ENCODE measurements at places on chromosomes 3 and 15.

GRCh38 chr15:92809880-92810361 lies 90.2 kb upstream of the CHD2 start:
- peak; percentile 36 for DNase-seq

DNA sequence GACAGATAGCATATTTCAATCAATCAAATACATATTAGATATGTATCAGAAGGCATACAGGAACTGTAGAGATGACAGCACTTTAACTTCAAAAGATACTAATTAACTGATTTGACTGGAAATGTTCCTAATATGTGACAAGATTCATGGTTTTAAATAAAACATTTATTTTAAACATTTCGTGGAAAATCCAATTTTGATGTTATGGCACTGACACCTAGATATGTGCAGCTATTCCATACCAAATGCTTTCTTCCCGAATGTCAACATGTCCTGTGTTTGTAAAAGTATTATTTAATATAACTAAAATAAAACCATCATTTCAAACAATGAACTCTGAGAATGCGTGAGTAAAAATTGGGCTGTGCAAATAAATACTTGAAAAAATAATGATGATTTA lies 1209.3 kb downstream of the NSUN3 start:
- no peak for DNase-seq

- DNase-seq = no peak
These were observed 80.2 kb downstream of the ABI3BP start for GRCh38 chr3:100912976-100913545.

GRCh38 chr15:71334434-71334833 lies 219.2 kb downstream of the THSD4 start:
- DNase-seq = no peak

- DNase-seq = peak; percentile 74
These were observed 357.2 kb downstream of the CLSTN2 start for GRCh38 chr3:140292170-140292569.

DNA sequence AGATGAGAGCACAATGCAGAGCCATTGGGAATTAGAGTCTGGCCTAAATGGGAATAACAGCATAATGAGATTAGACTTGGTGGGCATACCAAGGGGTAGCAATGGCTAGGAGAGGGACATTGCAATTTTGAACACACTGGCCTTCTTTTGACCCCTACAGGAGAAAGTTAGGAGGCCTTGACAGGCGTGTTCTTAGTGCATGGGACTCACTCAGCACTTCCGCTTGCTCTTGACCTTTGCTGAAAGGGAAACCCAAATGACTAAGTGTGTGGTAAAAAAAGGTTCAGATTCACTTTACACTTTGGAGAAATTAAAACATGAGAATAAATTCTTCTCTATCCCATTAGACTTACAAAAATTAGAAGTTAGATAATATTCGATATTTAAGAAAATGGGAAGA lies 317.4 kb downstream of the DIPK2A start:
- DNase-seq = no peak

DNA sequence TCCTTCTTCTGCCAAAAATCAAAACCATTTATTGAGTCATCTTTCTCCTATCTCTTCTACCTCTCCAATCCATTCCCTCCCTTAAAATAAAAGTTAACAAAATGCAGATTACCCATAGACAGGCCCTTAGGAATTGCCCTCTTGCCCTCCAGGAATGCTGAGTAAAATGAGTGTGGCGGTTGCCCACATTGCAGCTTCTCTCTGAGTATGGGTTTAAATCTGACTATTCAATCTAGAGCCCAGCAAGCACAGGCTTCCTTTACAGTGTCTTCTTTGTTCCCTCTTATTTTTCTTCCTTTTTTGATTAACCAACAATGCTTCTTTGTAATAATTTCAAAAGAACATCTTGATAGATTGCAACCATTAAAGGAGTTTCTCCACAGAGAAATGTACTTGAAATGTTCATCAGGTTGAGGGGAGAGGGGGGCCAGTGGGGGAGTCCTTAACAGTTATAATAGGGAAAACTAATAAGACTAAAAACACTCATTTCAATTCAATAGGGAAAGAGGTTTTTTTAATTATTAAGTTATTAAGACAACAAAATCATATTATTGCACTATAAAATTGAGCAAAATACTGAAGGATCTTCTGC lies 135.3 kb upstream of the LMCD1 start:
- no peak for DNase-seq

GRCh38 chr3:50239649-50240048 lies 3.6 kb downstream of the GNAI2 start:
- DNase-seq = no peak

DNA sequence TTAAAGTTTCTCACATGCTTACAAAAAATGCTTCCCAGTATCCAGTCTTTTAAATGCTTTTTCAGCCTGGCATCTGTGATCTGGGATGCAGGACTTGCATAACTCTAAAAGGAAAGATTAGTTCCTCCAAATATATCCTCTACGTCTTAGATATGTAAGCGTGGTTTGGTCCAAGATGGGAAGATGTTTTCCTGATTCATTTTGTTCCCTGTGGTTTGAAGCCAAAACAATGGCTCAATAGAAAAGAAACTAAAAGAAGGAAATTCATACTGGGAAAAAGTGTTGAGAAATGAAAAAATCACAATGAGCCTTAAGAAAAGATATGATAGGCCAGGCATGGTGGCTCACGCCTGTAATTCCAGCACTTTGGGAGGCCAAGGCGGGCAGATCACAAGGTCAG lies 1002.8 kb downstream of the NAALADL2 start:
- no peak for DNase-seq

- DNase-seq = no peak
These were observed 291.8 kb downstream of the XXYLT1 start for GRCh38 chr3:194979173-194979572.

DNA sequence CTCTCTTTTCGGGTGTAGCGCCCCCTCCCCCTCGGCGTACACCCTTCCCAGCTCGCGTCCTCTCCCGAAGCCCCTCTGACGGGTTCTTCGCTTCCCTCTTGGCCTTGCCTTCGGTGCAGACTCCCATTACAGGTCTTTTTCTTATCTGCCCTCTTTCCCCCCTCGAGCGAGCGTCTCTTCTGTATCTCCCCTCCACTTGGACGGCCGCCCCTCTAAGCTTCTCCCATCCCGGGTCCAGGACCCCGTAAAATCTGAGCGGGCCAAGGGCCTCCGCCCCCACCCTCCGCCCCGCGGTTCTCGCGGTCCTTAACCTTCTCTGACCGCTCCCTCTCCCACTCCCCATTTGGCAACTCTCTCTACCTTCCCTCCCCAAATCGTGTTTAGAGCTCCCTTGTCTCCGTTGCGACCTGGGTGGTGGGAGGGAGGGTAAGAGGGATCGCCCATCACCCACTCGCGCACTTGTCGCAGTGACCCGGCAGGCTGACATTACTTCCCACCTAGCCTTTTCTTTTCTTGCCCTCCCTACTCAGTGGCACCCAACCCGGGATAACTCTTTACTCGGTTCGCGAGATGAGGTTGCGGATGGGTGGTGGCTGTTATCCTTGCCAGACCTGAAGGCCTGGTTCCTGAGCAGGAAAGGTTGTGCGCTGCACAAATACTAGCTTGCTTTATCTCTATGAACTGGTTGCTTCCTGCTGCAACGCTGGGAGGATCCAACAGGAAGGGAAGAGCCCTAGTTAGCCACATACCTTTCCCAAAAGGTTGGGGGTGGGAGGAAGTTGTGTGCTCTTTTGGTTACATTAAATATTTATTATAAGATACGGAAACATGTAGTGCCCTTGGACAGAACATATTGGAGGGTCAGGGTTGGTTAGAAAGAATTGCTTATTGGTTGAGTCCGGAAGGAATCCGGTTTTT lies 922 bp downstream of the RAB11A start:
- peak; percentile 18 for DNase-seq

DNA sequence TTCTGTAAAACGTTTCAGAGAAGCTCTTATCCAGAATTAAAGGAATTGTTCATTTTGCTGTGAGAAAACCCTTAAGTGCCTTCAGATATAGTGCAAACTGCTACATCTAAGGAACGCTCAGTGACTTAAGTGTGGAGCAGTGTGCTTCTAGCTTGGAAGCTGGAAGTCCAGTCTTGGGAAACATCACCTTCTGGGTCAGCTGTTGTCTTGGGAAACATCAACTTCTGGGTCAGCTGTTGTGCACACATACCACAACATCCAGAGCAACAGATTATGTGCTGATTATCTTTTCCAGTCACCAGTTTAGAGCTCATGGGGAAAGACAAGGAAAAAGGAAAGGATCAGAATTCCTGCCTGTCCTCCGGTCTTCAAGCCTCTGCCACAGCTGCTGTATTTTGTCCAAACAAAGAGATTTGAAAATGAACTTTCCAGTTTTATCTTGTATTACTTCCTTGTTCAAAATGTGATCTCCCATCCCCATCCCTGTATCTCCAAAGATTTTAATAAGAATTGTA lies 713.6 kb downstream of the NSUN3 start:
- DNase-seq = no peak

- no peak for DNase-seq
These were observed 48.1 kb downstream of the CFAP20DC start for GRCh38 chr3:59001675-59002074.

DNA sequence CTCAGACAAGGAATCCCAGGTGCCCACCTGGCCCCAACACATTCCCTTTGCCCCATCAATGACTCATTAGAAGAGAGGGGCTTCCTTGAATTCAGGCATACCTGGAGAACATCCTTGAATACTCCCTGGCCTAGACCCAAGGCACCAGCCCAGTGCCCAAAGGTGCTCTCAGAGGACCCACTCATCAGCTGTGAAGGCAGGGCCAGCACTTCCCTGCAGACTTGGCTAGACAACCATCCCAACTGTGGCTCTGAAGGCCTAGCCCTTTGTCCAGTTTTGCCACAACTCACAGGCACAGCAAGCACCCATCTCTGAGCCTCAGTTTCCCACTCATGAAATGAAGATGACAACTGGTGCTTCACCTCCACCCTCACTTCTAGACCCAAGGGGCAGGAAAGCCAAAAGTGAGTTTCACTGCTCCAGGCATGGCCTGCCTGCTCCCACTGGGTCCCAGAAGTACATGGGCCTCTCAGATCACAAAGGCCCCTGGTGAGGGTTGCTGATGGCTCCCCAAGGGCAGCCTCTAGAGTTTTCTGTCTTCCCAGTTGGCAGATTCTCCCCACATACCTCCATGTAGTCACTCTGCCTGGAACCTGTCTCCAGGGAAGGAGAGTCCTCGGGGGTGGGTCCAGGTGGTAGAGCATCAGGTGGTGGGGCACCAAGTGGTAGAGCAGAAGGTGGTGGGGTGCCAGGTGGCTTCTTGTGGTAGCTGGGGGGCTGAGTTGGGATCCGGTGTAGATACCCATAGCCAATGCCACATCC lies 7.5 kb downstream of the GORASP1 start:
- DNase-seq = no peak

GRCh38 chr3:452221-452620 lies 255.7 kb downstream of the CHL1 start:
- no peak for DNase-seq

GRCh38 chr15:53611145-53611920 lies 148.1 kb downstream of the WDR72 start:
- peak; percentile 44 for DNase-seq

GRCh38 chr15:101560722-101561583 lies 71.4 kb upstream of the PCSK6 start:
- DNase-seq = no peak

DNA sequence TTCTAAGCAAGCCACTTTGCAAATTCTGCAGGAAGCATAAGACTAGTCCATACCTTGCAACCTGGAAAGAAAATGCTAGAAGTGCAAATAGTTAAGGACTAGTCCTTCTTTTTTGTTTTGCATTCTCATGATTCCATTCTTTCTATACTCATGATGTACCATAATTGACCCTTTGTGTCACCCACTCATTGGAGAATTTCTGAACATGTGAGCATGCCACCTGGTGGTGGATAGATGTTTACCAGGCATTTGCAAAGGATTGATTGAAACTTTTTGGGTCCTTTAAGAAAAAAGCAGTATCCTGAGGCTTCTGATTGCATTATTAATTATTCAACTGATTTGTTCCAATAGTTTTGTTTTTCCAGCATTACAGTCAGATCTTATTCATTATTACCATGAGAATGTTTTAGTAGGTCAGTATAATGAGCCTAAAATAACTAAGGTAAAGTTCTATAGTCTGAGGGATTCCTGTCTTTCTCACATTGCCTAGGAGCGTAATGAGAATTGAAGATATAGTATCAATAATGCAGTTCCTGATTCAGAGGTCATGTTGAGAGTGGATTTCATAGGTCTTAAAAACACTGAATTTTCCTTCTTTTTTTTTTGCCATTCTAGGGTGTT lies 20.2 kb upstream of the DIPK2A start:
- DNase-seq = peak; percentile 49

- DNase-seq = no peak
These were observed 471.6 kb downstream of the FHIT start for GRCh38 chr3:60779637-60780036.

GRCh38 chr3:152780553-152780952 lies 54.4 kb upstream of the P2RY1 start:
- DNase-seq = peak; percentile 51

DNA sequence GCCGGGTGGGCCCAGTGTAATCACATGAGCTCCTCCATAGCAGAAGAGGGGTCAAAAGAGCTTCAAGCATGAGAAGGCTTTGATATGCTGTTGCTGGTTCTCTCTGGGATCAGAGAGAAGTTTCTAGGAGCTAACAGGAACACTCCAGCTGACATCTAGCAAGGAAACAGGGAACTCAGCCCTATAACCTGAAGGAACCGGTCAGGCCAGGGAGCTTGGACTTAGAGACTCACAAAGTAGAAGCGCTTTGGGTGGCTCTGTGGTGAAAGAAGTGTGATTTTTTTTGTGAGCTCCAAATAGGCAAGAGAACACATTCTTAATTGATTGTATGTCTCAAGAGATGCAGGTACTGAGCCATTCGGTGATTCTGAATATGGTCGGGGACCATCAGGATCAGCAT lies 26.2 kb upstream of the EPHB1 start:
- no peak for DNase-seq

GRCh38 chr3:131608741-131609140 lies 106.0 kb upstream of the MRPL3 start:
- DNase-seq = peak; percentile 55

DNA sequence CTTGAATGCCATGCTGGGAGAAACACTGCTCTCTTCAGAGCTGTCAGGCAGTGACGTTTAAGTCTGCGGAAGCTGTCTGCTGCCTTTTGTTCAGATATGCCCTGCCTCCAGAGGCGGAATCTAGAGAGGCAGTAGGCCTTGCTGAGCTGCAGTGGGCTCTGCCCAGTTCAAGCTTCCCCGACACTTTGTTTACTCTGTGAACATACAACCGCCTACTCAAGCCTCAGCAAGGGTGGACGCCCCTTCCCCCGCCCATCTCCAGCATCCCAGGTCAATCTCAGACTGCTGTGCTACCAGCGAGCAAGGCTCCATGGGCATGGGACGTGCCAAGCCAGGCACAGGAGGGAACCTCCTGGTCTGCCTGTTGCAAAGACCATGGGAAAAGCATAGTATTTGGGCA lies 99.7 kb downstream of the TAFA4 start:
- DNase-seq = no peak

GRCh38 chr3:129611812-129612533 lies 5.5 kb upstream of the PLXND1 start:
- peak; percentile 54 for DNase-seq
